Activated naive CD8-positive, alpha-beta T cell treated with anti-CD3 and anti-CD28 coated beads, Interleukin-2, amount 10 ng/mL, durations not matched to agents 7 days and 5 days (primary cell): ENCODE measurements at places on chromosomes 5 and 9.

GRCh38 chr5:87022415-87022814, 245.3 kb upstream of the RASA1 start:
- H3K27me3 ChIP-seq, result no peaks in the 10 kb centered on the region
- no peak overlapping the region for H3K27ac ChIP-seq

DNA sequence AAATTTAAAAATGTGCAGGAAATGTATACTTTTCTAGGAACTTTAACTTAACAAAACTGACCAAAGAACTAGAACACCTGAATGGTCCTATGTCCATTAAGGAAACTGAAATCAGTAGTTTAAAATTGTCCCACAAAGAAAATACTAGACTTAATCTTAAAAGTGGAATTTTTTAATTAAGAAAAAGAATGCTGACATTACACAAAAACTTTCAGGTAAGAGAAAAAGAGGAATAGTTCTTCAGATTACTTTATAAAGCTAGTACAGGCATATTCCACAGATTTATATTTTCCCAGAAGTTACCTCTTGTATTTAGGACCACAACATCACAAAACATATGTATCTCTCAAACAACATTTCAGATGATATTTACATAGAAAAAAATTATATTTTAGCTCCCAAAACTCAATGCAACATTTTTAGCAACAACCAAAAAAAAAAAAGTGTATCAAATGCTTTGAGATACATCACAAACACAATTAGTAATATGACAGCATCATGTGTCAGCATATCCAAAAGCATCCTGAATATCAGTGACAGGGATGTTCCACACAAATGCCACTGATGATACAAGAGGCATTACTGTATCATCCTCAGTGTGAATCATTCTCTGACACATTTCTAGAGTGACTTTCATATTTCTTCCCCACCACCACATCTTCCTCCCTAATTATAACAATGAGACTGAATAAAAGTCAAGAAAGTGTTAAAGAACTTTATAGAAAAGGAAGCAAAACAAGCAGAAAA, 264.0 kb downstream of the EPB41L4A start:
- peaks cover under 1% of the 10 kb centered on the region for H3K4me1 ChIP-seq
- no peak for DNase-seq
- no peak overlapping the region for H3K4me3 ChIP-seq
- no peaks in the 10 kb centered on the region for H3K36me3 ChIP-seq

DNA sequence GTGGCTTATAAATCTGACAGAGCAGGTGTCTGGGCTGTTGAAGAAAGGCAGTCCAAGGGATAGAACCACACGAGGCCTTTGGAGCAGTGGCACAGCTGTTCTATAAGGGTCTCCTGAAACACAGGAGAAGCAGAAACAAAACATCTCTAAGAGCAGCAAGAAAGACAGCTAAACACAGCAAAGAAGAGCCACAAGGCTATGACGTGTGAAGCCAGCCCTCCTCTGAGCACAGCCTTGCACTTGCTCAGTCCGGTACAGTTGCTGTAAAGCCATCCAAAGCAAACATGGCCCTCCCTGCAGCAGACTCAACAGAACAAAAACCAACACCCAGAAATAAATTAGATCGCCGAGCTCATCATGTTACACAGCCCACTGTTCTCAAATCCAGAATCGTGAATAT, 2.6 kb upstream of the GZMK start:
- DNase-seq, result no peak
- peaks cover 39% of the 10 kb centered on the region for H3K36me3 ChIP-seq
- H3K4me3 ChIP-seq, result no peak overlapping the region
- H3K27ac ChIP-seq, result no peak overlapping the region

- H3K27ac ChIP-seq, result no peak overlapping the region
- H3K4me3 ChIP-seq, result no peak overlapping the region
- H3K4me1 ChIP-seq, result no peaks in the 10 kb centered on the region
- peaks cover 3% of the 10 kb centered on the region for H3K27me3 ChIP-seq
These were observed 67.7 kb downstream of the PRDM6 start for GRCh38 chr5:123156577-123157296.

DNA sequence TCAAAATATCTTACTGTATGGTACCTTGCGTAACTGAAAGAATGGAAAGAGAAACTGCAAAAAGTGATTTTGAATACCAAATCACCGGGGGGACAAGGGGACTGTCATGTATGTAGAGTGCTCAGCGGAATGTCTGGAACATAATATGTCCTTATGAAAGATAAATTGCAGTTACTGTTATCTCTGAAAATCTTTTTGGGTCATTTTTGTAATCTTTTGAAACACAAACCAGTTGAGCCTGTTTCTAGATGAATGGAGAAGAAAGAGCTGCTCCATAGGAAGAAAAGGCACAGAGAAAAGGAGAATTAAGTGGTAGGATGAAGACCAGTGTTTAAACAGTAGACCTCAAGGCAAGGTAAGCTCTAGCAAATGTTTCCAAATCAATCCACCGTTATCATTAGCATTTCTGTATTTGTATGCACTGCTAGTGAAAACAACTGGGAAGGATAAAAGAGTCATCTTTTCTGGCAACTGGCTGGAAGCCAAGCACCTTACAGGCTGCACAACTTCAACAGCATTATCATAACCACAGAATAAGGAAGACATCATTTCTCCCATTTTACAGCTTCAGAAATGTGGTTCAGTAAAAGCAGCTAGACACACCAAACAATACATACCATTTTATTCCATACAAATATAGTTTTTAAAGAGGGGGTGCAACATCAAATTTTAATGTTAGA, 158.5 kb downstream of the TRPM3 start:
- no peaks in the 10 kb centered on the region for H3K36me3 ChIP-seq
- peaks cover 5% of the 10 kb centered on the region for H3K27me3 ChIP-seq
- H3K27ac ChIP-seq, result no peak overlapping the region
- no peak for DNase-seq

- H3K4me1 ChIP-seq, result no peaks in the 10 kb centered on the region
- DNase-seq, result no peak
- H3K27me3 ChIP-seq, result no peaks in the 10 kb centered on the region
- H3K36me3 ChIP-seq, result no peaks in the 10 kb centered on the region
- H3K4me3 ChIP-seq, result no peak overlapping the region
These were observed 319.1 kb upstream of the PIK3R1 start for GRCh38 chr5:67896311-67896929.

DNA sequence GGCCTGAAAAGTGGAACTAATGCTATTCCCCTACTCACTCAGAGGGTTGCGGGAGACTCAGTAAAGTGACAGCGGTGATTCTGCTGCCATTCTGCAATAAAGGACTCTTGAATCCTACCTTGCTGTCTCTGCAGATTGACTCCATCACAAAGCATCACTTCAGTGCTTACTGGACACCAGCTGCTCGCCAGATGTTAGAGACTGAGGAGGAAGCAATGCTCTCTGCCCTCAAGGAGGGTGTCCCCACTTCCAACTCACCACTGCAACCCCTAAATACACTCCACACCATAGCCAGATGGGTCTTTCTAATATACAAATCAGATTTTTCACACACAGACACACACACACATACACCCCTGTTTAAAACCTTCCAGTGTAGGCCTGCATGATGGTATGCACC, 21.4 kb downstream of the TTLL11 start:
- no peaks in the 10 kb centered on the region for H3K4me1 ChIP-seq
- H3K36me3 ChIP-seq, result peaks cover 4% of the 10 kb centered on the region
- no peak overlapping the region for H3K27ac ChIP-seq
- no peak for DNase-seq
- no peak overlapping the region for H3K4me3 ChIP-seq

GRCh38 chr5:149217803-149218155, 53.9 kb upstream of the AFAP1L1 start:
- H3K4me1 ChIP-seq, result no peaks in the 10 kb centered on the region
- no peak overlapping the region for H3K27ac ChIP-seq
- no peaks in the 10 kb centered on the region for H3K27me3 ChIP-seq
- no peaks in the 10 kb centered on the region for H3K36me3 ChIP-seq
- no peak overlapping the region for H3K4me3 ChIP-seq

- no peak for DNase-seq
- no peaks in the 10 kb centered on the region for H3K27me3 ChIP-seq
These were observed 319.5 kb upstream of the ACTBL2 start for GRCh38 chr5:57802131-57802530.

DNA sequence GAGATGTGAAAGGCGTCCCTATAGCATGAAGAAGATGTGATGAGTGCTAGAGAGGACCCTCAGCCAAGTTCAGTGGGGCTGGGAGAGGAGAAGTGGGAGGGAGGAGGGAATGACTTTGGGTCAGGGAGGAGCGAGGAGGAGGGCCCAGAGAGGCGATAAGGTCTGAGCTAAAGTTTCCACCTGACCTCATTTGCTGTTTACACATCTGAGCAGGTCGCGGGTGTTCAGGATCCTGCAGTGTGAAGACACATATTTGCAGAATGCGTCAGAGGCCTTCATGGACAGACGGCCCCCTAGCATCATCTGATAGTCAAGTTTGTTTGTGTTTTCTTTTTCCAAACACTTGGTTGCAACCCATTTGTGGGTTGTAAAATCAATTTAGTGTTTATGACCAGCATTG, 18.9 kb upstream of the IGFBPL1 start:
- no peaks in the 10 kb centered on the region for H3K36me3 ChIP-seq
- DNase-seq, result no peak
- H3K27ac ChIP-seq, result no peak overlapping the region
- peaks cover 17% of the 10 kb centered on the region for H3K27me3 ChIP-seq
